ENCODE measurements at places on chromosomes 11 and 22.

DNA sequence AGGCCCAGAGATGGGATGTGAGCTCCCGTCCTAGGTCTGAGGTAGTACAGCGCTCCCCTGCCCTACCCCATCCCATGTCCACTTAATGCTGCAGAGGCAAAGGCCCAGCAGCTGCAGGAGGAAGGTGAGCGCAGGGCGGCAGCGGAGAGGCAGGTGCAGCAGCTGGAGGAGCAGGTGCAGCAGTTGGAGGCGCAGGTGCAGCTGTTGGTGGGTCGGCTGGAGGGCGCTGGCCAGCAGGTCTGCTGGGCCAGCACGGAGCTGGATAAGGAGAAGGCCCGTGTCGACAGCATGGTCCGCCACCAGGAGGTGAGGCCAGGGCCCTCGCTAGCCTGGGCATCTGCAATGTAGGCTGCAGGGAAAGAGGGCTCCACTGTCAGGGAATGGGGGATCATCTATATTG lies 15.2 kb downstream of the CCDC157 start:
- DNase-seq = no peak

DNA sequence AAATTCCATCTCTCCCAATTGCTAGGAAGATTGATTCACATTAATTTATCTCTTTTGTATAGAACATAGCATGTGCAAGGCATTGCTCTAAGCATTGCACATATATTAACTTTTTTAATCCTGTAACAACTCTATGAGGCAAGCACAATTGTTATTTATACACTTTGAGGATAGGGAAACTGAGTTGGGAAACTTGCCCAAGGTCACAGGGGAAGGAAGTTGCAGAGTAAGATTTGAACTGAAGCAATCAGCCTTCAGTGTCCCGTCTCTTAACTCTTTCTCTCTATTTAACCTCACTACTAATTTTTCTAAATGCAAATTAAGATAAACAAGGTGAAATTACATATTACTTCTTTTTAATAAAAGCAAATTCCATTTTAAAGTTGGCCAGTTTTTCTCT lies 22.2 kb downstream of the OR56B4 start:
- DNase-seq = no peak

- DNase-seq = no peak
These were observed 34.8 kb downstream of the MYH9 start for GRCh38 chr22:36352803-36353507.

DNA sequence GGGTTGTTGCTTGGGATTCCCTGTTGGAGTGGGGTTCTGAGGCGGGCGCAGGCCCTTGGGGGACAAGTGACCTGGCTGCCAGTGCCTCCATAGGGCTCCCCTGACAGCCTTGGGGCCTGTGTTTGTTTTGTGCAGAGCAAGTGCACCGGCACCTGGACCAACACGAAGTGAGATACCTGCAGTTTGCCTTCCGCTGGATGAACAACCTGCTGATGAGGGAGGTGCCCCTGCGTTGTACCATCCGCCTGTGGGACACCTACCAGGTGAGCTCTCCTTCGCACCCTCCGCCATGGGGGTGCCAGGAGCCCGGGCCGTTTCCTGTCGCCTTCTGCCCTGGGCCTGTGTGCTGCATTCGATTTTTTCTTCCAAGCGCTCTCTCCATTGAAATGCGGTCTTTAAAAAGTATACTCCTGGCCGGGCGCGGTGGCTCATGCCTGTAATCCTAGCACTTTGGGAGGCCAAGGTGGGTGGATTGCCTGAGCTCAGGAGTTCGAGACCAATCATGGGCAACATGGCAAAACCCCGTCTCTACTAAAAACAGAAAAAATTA lies 274.6 kb downstream of the TBC1D22A start:
- DNase-seq = no peak

GRCh38 chr11:34161812-34162492 lies 56.5 kb downstream of the NAT10 start:
- DNase-seq = no peak

- no peak for DNase-seq
These were observed 341.7 kb upstream of the CADM1 start for GRCh38 chr11:115845872-115846271.

DNA sequence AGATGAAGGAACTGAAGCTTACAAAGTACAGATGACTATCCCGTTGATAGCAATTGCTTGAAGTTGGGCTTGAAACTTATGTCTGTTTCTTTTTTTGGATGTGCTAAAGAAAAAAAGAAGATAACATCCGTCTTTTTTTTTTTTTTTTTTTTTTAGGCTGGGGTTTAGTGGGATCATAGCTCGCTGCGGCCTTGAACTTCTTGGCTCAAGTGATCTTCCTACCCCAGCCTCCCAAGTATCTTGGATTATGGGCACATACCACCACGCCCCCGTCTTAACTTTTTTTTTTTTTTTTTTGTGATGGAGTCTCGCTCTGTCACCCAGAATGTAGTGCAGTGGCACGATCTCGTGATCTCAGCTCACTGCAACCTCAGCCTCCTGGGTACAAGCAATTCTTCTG lies 40.8 kb upstream of the SCN3B start:
- DNase-seq = no peak

DNA sequence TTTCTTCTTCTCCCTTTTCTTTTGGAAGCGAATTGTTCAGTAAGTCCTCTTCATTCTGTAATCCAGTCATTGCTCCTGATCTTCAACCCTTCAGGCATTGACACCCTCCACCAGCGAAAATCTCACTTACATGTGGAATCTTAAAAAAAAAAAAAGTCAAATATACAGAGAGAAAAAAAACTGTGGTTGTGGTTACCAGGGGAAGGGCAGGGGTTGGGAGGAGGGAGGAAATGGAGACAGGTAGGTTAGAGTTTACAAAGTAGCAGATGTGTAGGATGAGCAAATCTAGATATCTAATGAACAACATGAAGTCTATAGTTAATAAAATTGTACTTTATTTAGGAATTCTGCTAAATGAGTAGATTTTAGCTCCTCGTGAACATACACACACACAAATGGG lies 17.7 kb upstream of the TMEM123 start:
- DNase-seq = no peak

DNA sequence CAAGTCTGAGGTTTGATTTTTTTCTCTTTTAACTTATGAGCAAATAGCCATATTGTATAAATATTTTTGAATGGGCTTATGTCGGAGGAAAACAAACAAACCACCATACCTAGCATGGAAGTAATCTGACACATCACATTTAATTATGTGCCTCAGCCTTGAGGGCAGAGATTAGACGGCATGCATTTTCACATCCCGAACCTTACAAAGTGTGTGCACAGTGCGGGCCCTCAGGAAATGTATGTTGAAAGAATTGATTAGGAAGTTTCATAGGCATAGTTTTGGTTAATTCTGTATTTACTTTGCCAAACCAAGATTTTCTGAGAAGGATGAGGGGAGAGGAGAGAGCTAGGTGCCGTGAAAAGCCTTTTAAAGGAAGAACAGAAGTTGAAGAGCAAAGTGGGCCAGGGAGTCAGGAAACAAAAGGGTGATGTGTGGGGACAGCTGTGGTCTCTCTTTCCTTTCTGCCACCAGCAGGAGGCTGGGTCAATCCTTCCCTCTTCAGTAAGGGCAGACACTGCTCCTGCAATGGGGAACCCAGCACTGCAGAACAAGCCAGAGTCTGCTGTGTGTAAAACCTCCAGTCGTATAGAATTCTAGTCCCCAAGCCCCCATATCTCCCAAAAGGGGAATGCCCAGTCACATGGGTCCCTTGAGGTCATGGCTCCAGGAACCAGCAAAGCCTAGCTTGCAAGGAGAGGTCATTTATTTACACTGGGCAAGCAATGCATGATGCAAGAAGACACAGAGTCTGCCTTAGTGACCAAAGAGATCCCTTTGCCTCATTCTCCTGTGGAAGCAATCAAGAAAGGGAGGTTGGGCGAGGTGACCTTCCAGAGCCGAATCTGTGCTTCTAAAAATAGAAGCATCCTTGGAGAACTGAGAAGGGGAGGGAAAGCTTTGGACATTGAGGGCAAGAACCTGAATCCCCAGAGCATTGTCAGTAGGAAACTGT lies 71.1 kb upstream of the OLFML1 start:
- DNase-seq = no peak

DNA sequence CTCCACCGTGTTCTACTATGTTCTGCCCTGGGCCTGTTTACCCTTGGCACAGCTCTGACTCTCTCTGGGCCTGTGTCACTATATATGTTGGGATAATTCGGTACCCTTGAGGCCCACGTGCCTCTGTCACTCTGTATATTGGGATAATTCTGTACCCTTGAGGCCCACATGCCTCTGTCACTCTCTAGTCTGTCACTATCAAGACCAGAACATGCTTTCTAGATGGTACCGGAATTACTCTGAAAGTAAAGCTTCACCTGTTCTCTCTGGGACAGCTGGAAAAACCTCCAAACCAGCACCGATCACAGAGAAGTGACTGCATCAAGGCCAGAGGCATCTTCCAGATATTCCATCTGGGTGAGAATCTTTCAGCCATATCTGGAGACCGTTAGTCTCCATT lies 9.3 kb upstream of the FCHSD2 start:
- no peak for DNase-seq

DNA sequence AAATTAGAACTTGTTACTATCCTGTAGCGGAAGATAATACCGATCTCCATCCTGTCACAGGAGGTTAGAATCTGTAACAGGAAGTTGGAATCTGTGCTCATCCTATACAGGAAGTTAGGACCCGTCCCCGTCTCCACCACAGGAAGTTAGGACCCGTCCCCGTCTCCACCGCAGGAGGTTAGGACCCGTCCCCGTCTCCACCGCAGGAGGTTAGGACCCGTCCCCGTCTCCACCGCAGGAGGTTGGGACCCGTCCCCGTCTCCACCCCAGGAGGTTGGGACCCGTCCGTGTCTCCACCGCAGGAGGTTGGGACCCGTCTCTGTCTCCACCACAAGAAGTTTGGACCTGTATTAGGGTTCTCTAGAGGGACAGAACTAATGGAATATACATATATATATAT lies 52.2 kb downstream of the FBLN1 start:
- no peak for DNase-seq

- no peak for DNase-seq
These were observed 133.2 kb downstream of the FAT3 start for GRCh38 chr11:92357841-92358240.
